Cardiac septum (tissue), 1 donor: ENCODE measurements at places on chromosomes 6 and 20.

DNA sequence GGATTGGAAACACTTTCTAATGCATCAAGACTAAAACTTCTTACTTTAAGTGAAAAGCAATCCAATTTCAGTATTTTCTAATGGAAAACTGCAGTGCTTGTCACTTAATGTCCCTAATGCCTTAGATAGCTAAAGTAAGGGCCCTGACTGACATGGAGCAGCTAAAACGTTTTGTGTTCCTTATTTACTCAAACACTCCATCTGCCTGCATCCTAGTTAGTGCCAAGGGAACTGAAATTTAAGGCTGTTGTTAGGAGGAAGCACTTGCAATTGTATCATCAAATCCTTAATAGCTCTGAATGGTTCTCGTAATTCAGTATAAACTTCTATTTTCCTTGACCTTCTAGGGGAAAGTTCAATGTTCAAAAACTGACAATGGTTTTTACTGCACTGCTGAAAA, 127.4 kb downstream of the GJA10 start:
- no peak for DNase-seq

GRCh38 chr20:6828794-6829423, 61.4 kb downstream of the BMP2 start:
- no peak for DNase-seq

DNA sequence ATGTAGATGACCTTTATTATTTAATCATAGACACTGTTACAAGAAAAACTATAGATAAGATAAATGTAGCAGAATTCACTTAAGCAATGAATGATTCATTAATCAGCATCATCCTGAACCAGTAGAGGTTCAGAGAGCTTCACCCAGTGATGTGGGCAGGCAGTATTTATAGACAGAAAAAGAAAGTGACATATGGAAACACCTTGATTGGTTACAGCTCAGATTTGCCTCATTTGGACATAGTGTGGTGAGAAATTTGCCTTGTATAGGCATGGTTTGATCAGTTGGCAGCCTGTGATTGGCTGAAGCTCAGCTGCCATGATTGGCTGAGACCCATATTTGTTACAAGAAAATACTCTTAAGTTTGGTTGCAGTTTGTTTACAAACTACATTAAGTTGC, 4.6 kb downstream of the C6orf58 start:
- no peak for DNase-seq

DNA sequence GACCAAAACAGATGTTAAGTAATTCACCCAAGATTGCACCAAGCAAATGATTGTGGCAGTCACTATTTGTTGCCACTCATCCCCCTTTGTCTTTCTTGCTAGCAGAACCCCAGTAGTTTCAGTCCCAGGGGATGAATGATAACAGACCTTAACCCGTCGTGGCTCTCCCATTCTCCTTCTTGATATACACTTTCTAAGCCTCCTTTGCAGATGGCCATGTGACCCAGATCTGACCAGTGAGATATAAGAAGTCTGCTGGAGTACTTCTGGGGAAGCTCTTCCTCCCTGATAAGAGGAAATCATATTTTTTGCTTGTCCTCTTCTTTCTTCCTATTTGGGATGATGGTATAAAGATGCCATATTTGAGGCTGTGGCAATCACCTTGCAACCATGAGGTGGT, 9.6 kb upstream of the SH3BGRL2 start:
- no peak for DNase-seq

GRCh38 chr6:112015725-112016124, 38.2 kb upstream of the CCN6 start:
- no peak for DNase-seq

DNA sequence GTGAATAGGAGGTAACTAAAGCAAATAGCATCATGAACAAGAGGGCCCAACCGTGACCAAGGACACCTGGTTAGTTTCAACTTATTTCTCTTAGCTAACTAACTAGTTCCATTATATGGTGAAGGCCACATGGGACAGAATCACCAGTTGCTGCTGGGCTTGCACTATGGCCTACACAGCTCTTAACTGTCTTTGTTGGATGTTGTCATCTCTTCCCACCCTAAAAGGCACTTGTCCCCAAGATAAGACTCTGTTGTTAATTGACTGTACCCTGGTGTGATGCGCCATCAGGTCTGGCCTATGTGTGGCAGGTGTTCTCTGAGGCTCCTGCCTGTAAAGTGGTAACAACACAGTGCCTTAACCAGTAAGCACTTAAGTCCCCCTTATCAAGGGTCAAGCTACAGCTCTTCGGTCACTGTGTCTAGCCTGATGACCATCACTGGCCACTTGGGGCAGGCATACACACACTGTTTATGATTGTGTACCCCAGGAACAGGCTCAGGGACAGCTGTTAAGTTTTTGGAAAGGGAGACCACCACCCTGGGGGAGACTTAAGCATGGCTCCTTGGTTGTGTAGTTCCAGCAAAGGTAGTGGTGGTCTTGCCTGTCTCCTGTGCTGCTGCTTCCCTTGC, 51.2 kb downstream of the CHD6 start:
- DNase-seq = no peak

DNA sequence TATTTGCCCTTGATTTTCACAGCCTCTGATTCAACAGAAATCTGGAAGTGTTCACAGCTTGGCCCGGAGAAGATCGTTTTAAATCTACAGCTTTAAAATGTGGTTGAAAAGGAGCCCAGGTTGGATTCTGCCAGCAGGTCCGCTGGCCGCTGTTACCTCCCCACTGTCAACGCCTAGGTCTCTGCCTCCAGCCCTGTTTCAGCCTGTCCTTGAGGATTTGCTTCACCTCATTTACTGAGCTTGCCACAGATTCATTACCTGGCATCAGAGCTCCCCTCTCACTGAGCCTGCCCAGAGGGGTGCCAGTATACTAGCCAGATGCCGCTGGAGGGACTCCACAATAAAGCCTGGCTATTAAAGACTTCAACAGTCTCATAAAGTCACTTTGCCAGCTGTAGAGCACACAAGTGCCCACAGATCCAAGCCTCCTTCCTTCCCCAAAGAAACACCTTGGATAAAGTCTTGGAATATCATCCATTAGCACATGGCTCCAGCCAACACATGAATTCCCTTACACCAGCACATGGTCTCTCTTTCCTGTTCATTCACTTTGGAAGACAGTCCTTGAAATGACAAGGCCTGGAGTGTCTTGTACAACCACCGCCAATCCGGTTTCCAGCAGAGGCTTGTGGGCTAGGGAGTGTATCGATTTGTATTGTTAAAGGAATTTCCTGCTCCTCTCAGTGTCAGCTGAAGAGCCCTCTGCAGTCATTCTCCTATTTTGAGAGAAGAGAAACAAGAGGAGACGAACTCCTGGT, 9.5 kb upstream of the NR2E1 start:
- DNase-seq = no peak

- DNase-seq = no peak
These were observed 10.8 kb downstream of the NCOA5 start for GRCh38 chr20:46078954-46079353.

- no peak for DNase-seq
These were observed 10.3 kb upstream of the RAD21L1 start for GRCh38 chr20:1215386-1216170.

GRCh38 chr6:16704401-16705045, 56.7 kb downstream of the ATXN1 start:
- DNase-seq = no peak

DNA sequence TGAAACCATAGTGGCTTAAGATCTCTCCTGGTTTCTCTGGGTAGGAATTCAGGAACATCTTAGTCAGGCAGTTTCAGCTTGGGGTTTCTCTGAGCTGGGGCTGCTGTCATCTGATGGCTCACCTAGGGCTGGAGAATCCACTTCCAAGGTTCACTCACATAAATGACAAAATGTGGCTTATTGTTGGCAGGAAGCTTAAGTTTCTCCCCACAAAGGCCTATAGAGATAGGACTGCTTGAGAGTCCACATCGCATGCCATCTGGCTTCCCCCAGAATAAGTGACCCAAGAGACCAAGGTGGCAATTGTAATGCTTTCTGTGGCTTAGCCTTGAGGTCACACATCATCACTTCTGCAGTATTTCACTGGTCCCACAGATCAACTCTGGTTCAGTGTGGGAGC, 131.4 kb downstream of the EDN1 start:
- DNase-seq = no peak

DNA sequence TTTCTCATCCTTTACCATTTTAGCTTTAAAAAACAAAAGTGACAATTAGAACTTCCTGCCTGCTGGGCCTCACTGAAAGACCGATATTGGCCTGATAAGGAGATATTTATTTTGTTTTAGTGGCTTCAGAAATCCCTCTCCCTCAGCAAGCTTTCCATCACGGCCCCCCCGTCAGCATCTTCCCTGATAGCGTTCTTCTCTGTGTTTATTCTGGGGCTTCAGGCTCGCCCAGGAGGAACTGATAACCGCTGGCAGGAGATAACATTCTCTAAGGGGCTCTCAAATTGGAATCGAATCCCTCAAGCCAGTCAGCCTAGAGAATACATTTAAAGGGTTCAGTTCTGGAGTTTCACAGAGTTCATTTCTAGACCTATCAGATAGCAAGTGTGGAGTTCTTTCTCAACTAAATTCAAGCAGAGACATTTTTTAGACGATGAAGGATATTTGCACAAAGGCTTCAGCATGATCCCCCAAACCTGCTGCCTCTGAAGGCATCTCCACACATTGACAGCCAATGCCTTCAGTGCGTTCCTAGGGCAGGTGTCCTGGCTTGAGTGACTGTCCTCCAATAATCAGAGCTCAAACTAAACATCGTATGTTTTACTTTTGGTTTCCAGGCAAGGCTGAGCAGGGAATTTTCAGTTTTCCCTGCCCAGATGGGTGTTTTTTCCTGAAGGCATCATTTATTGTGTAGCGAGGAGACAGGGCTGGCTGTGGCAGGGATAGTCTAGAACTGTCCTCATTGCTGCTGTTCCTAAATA, 17.0 kb downstream of the PRDM1 start:
- DNase-seq = no peak

GRCh38 chr6:152634773-152635172, 2.4 kb downstream of the SYNE1 start:
- peak; percentile 76 for DNase-seq
